ENCODE measurements at places on chromosomes 4 and X.
A peak's percentile ranks its signal among the peaks of the same experiment; 100 is the strongest.

DNA sequence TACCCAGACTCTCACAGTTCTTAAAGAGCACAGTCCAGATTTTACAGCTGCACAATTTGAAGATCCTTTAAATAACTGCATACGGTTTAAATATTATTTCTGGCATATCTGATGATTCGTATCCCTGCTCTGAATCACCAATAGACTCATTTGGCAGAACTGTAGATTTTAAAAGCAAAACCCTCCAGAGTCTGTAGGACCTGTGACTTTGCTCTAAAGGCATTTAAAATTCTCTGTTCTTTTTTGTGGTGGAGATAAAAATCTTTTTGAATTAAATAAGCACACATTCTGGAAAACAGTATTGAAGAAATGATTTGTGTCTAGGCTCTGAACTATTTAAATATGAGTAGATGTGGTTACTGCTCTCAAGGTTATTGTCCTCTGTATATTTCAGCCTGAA, 246.2 kb upstream of the PITX2 start:
- no peak for DNase-seq

GRCh38 chr4:124754681-124755080, 42.1 kb upstream of the ANKRD50 start:
- DNase-seq, result no peak

DNA sequence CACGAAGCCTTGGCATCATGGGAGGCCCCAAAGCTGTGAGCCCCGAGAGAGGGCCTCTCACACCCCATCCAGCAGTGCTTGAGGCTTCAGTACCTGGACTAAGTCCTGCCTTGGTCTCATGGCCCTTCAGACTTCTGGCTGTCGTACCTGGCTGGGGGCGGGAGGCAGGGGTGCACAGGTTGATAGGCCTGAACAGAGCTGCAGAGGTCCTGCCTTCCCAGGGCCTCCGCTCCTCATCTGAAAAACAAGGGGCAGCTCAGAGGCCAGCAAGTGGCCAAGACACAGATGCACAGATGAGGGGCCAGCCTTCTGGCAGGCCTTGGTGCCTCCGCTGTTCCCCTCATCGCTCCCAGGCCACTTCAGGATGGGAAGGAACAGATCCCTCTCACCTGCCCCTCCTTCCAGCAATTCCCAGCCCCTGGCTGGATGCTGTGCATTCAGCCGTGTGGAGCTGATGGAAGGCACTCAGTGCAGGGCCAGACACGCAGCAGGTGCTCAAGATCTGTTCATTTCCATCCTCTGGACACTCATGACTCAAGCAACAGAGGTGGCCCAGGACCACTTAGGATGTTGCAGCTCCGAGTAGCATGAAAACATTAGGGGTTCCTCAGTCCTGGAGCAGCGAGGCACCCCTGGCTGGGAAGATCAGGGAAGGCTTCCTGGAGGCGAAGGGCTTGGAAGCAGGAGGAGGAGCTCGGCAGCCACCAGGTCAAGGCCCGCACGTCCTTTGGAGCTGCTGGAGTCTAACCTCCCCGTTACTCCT, 1.4 kb downstream of the ZNF185 start:
- DNase-seq, result no peak

DNA sequence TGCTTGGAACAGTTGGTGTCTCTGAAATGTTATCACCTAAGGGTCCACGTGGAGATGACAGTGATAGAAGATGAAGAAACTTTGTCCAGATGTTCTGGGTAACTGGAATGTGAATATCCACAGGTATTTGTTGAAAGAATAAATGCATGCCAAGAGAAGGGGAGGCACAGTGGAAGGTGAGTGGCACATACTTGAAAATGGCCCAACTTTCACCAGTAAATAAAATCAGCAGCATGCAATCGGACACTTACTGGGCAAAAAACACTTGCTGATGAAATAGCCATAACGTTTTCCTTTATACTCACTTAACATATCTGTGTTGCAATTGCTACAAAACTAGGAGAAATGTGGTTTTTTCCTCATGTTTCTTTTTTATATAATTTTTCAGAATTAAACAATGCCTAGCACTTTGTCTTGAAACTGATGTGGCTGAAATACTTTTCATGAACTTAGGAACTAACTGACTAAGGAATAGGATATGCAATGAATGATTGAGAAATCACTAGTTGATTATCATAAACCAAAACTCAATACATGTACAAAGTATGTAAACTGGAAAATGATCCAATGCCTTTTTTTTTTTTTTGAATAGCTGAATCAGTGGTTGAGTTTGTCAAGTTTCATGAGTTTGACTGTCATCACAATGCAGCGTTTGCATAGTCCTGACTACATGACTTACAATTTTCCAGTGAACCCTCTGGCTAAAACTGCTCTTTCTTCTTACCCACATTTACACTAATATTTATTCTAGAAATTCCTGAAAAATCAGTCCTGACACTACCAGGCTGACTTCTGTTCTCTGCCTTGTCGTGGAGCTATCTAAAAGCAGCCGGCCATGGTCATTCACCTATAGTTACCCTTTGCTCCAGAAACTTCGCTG, 127.4 kb downstream of the CPE start:
- DNase-seq, result no peak

DNA sequence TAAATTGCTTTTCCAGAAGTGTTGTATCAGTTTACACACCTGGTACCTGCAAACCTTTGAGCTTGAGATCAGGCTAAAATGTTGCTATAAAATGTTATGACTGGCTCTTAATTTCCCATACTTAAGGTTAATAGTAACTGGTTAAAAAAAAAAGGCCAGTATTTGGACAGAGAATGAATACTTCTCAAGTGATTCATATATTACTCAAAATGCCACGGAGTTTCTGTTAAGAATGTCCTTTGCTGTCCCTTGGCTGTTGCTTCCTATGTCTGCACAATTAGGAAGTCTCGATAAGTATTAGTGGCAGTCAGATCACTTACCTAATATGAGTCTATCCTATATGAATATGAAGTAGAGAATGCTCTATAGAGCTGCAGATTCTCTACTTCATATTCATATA, 232.2 kb upstream of the IGFBP7 start:
- DNase-seq, result no peak

DNA sequence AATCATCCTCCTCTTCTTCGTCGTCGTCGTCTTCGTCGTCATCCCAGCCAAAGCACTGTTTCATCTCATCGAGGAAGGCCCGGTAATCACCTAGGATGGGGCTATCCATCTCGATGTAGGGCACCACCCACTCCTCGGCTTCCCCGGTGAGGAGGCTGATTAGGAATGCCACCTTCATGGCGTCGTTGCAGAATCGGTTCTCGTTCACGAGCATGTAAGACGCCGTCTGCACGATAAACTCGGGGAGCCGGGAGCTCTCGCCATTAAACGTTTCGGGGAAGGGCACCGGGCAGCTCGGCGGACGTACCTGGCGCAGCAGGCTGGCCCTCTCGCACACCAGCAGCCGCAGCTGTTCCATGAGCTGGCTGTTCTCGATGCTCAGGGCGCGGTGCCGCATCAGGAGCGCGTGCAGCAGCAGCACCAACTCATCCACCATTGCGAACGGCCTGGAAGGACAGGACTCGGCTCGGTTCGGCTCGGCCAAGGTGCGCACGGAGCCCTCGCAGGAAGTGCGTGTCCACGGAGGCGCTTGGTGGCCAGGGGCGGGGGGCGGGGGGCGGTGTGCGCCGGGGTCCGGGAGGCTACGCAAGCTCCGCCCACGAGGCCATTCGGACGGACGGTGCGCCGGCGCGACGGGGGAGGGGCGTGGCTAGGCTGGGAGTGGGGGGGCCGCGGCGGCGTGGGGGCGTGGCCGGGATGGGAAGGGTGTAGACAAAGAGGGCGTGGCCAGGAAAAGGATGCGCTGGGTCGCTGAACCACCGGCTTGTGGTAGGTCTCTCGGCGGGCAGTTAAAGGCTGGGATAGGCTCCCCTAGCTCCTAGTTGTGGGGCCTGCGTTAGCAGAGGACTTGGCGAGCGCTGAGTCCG, at the start of gene LDOC1:
LDOC1 (minus strand) TSS at position 544 of the 866 bp plus-strand sequence; CDS start at position 436, 108 bp downstream.
- peak; percentile 65 for DNase-seq

DNA sequence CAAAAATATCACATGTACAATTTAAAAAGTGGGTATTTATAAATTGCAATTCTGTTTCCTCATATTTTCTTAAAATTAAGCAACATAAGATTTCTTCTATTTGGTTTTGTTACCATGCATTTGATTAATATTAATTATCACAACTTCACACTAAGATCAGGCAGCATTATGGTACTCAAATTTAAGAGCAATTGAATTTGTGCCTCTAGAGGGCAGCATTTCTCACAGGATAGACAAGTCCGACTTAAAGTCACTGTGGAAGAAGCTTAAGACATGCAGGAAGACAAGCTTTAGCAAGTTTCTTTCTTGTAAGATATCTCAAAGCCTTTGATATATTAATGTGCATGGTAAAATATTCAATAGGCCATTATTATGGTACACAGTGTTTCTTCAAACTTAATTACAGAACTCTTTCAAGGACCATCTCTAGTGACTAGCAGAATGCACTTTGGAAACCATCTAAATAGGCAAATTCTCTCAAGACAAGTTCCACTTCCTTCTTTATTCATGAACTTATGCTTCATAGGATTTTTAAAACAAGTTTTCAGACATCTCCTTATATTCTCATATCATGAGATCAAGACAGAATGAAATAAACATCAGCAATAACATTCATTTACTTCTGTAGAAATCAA, 35.0 kb downstream of the FBXW7 start:
- DNase-seq, result peak; percentile 22

DNA sequence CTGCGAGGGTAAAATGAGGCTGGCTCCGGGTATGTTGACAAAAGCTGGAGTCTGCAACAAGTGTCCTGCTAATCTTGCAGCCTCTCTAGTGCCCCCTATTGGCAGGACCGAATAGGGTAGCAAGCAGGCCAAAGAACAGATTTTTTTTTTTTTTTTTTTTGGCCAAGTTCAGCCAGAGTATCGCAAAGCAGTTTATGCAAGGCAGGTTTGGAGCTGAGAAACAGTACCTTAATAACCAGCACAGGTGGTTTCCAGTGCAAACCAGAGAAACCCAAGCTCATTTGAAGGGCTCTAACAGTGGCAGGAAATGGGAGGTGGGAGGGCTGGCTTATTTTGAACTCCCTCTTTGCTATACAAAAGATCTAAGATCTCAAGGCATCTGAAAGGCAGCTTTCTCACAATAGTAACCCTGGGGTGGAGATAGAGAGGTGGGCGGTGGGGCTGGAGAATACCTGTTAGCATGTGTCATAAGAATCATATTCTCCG, 38.2 kb upstream of the OCIAD2 start:
- DNase-seq, result peak; percentile 40

Data from activated naive CD4-positive, alpha-beta T cell treated with anti-CD3 and anti-CD28 coated beads, Interleukin-2, amount 50 U/mL, for 16 hours (primary cell).